Progenitor cell of endocrine pancreas (in vitro differentiated cells): ENCODE measurements at places on chromosomes 1 and 21.

DNA sequence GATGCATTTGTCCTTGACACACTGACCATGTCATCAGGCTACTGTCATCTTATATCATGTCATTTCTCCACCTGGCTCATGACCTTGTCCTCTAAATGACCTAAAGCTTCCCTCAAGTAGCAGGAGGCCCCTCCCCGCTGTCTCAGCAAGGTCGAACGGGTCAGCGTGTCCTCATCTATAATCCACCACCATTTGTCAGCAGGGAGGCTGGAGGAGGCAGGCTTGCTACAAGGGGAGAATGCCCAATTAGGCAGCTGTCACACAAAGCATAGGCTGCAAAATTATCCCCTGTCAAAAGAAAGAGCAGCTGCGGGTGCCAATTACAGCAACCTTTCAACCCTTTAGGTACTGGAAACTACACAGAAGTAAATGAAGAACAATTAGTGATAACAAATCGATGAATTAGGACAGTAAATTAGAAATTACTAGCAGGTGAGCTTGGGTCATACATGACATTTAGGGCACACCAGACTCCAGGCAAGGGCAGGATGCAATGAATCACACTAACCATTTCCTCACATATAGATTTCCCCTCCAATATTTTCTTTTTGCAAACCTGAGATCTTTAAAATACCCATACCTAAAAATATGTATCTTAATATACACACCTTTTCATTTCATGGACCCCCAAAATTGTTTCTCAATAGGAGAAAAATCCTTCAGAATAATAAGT is 61.2 kb downstream of the NRIP1 start:
- H3K27me3 ChIP-seq, result no peaks in the 10 kb centered on the region
- no peak for DNase-seq
- H3K4me1 ChIP-seq, result peaks cover 52% of the 10 kb centered on the region
- peaks cover 17% of the 10 kb centered on the region for H3K36me3 ChIP-seq

DNA sequence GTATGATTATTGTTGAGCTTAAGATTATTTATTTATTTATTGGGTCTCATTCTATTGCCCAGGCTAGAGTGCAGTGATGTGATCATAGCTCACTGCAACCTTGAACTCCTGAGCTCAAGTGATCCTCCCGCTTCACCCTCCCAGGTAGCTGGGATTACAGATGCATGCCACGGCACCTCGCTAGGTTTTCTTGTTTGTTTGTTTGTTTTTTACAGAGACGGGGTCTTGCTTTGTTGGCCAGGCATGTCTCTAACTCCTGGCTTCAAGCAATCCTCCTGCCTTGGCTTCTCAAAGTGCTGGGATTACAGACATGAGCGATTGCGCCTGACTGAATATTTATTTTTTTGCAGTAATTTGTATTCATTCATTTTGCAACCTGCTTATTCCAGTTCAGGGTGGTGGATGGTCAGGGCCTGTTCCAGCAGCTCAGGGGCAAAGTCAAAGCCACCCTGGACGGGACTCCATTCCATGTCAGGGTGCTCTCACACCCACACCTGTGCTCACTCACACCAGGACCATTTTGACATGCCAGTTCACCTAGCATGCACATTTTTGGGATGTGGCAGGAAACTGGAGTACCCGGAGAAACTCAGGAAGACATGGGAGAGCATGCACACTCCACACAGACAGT is 29.6 kb upstream of the RASAL2 start:
- H3K27ac ChIP-seq, result no peak overlapping the region
- no peaks in the 10 kb centered on the region for H3K27me3 ChIP-seq
- DNase-seq, result no peak
- H3K4me1 ChIP-seq, result peaks cover 18% of the 10 kb centered on the region
- no peaks in the 10 kb centered on the region for H3K36me3 ChIP-seq
- H3K4me3 ChIP-seq, result no peak overlapping the region

DNA sequence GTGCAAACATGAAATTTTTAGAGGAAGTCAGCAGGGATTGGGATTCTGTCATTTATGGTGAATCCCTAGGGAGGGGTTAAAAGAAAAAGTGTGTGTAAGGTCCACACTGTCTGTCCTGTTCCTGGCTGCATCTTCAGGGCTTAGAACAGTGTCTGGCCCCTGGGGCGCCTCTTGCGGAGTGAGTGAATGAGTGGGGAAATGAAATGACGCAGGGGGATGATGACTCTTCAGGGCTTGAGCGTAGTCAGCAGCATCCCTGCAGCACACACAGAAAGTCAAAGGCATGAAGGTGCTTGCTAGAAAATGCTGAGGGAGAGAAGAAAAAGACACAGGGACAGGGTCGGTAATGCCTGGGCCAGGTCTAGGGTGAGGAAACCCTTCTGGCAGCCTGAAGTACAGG is 57.8 kb downstream of the PGBD5 start:
- H3K27ac ChIP-seq, result no peak overlapping the region
- DNase-seq, result no peak
- peaks cover 4% of the 10 kb centered on the region for H3K4me1 ChIP-seq
- H3K36me3 ChIP-seq, result no peaks in the 10 kb centered on the region
- H3K4me3 ChIP-seq, result no peak overlapping the region

DNA sequence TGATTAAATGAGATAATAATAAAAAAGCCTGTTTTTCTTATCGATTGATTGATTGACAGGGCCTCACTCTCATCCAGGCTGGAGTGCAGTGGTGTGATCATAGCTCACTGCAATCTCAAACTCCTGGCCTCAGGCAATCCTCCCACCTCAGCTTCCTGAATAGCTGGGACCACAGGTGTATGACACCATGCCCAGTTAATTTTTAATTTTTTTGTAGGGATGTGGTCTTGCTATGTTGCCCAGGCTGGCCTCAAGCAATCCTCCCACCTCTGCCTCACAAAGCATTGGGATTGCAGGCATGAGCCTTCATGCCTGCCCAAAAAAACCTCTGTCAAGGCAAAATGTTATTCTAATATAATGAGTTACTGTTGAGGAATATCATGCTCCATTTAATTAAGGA is 346.4 kb upstream of the DAB1 start:
- no peak overlapping the region for H3K27ac ChIP-seq
- peaks cover 4% of the 10 kb centered on the region for H3K27me3 ChIP-seq
- no peak for DNase-seq
- H3K4me3 ChIP-seq, result no peak overlapping the region
- no peaks in the 10 kb centered on the region for H3K36me3 ChIP-seq
- H3K4me1 ChIP-seq, result no peaks in the 10 kb centered on the region

DNA sequence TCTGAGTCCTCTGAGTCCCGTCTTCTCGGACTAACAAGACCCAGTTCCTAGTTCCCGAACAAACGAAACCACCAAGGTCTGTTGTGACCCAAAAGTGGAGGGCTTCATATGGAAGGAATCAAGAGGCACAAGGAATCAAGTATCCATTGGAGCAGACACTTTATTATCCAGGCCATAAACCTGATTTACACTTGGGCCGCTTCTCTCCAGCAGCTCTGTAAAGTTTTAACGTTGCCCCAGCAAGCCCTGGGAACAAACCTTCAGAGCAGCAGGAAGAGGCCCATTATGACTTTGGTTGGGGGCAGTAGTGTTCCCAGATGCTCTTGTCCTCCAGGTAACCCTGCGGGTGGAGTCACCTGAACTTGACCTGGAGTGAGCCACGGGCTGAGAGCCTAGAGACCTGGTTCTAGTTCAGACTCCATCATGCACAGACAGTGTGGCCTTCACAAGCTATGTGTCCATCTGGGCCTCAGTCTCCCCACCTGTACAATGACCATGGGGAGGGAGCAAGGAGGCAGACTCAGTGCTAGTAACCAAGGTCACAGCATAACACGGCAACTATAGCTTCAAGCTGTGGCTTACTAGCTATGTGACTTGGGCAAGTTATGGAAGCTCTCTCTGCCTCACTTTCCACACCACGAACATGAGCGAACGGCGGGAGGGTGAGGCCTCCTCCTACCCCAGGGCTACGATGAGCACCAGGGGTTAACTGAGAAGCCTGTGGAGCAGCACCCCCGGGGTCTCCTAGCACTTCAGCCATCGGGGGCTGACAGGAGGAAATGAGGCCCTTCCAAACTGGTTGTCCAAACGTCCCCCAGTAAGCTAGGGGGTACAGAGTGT is 95.7 kb downstream of the GLIS1 start:
- no peak overlapping the region for H3K27ac ChIP-seq
- H3K4me3 ChIP-seq, result no peak overlapping the region
- no peaks in the 10 kb centered on the region for H3K4me1 ChIP-seq
- no peaks in the 10 kb centered on the region for H3K36me3 ChIP-seq
- H3K27me3 ChIP-seq, result peaks cover 5% of the 10 kb centered on the region

DNA sequence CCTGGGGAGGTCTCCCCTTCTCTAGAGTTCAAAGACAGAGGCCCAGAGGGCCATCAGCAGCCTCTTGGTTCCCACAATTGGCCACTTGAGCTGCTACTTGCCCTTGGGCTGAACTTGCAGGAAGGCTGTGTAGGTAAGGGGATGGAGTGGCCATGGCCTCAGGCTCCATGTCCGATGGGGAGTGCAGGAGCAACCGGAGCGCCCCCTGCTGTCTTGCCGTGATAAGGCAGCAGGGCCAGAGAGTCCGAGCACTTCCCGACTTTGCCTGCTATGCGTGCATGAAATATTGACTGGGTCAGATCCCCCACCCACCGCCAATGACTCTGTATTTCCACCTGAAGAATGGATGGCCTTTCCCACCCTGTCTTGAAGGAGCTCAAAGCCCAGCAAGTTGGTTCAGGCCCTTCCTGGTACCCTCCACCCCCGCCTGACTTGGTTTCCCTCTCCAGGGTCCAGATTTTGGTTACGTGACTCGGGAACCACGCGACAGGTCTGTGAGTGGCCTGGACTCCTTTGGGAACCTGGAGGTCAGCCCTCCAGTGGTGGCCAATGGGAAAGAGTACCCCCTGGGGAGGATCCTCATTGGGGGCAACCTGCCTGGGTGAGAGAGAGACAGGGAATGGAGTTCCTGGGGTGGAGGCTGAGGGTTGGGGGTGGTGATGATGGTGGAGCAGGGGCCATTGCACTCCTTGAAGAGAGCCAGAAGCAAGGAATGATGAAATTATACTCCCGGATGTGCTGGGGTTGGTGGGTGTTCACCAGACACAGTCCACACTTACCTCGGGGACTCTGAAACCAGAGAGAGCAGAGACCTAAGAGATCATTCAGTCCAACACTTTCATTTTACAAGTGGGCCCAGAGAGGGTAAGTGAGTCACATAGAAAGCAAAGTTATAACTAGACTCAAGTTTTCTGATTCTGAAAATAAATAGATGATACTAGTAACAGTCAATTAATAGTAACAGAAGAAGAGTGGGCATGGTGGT is 25.6 kb downstream of the PADI3 start:
- H3K4me3 ChIP-seq, result no peak overlapping the region
- peak; percentile 47 for DNase-seq
- H3K4me1 ChIP-seq, result peaks cover 9% of the 10 kb centered on the region
- H3K36me3 ChIP-seq, result no peaks in the 10 kb centered on the region

- peaks cover 4% of the 10 kb centered on the region for H3K27me3 ChIP-seq
- no peak overlapping the region for H3K27ac ChIP-seq
- H3K4me3 ChIP-seq, result no peak overlapping the region
- H3K4me1 ChIP-seq, result peaks cover 20% of the 10 kb centered on the region
- DNase-seq, result no peak
- H3K36me3 ChIP-seq, result no peaks in the 10 kb centered on the region
Measured at GRCh38 chr1:162388083-162388594, 6.6 kb downstream of the C1orf226 start.

GRCh38 chr1:51624855-51625254 is 8.0 kb downstream of the OSBPL9 start:
- no peak for DNase-seq
- no peaks in the 10 kb centered on the region for H3K27me3 ChIP-seq
- no peaks in the 10 kb centered on the region for H3K36me3 ChIP-seq
- no peak overlapping the region for H3K27ac ChIP-seq
- H3K4me3 ChIP-seq, result no peak overlapping the region
- H3K4me1 ChIP-seq, result peaks cover 15% of the 10 kb centered on the region

GRCh38 chr1:44423591-44424537 is 18.8 kb downstream of the RNF220 start:
- H3K4me1 ChIP-seq, result peaks cover 1% of the 10 kb centered on the region
- no peak for DNase-seq
- H3K27ac ChIP-seq, result no peak overlapping the region
- H3K27me3 ChIP-seq, result peaks cover 93% of the 10 kb centered on the region

GRCh38 chr1:12636098-12636950 is 7.6 kb upstream of the AADACL4 start:
- DNase-seq, result no peak
- peaks cover 4% of the 10 kb centered on the region for H3K36me3 ChIP-seq
- no peaks in the 10 kb centered on the region for H3K4me1 ChIP-seq

- no peaks in the 10 kb centered on the region for H3K36me3 ChIP-seq
- H3K4me3 ChIP-seq, result no peak overlapping the region
- H3K27ac ChIP-seq, result peak overlapping the region; percentile 4
- H3K27me3 ChIP-seq, result peaks cover 7% of the 10 kb centered on the region
Measured at GRCh38 chr1:2556678-2557481, 709 bp downstream of the TNFRSF14 start.

DNA sequence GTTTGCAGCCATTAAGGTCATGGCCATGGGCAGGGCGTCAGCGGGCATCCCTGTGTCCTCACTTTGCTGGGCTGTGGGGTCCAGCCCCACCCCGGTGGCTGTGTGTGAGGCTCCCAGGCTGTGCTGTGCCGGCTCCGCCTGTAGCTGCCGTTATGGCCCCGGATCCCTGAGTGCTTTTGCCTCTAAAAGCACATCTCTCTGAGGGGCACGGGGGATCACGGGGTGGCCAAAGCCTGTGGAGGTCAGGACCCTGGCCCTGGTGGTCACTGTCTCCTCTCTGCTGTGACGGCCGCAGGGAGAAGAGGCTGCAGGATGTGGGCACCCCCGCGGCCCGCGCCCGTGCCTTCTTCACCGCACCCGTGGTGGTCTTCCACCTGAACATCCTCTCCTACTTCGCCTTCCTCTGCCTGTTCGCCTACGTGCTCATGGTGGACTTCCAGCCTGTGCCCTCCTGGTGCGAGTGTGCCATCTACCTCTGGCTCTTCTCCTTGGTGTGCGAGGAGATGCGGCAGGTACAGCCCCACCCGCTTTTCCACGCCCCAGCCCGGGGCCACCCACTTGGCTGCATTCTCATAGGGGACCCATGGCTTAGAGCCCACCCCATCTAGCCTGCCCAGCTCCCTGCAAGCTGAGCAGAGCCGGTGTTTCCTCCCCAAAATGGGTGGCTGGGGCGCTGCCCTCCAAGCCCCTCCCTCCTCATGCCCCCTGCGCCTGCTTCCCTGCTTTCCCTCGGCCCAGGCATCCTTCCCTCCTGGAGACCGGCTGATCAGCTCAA is 48.2 kb downstream of the TRPM2 start:
- H3K36me3 ChIP-seq, result no peaks in the 10 kb centered on the region
- H3K4me3 ChIP-seq, result no peak overlapping the region
- no peak for DNase-seq

GRCh38 chr1:63904826-63905225 is 131.0 kb downstream of the ROR1 start:
- no peak overlapping the region for H3K27ac ChIP-seq
- H3K4me3 ChIP-seq, result no peak overlapping the region
- DNase-seq, result no peak
- H3K27me3 ChIP-seq, result no peaks in the 10 kb centered on the region
- no peaks in the 10 kb centered on the region for H3K36me3 ChIP-seq
- H3K4me1 ChIP-seq, result peaks cover 64% of the 10 kb centered on the region

GRCh38 chr1:206800411-206800810 is 28.1 kb upstream of the IL10 start:
- H3K27ac ChIP-seq, result no peak overlapping the region
- H3K4me1 ChIP-seq, result peaks cover 7% of the 10 kb centered on the region
- H3K4me3 ChIP-seq, result no peak overlapping the region
- peaks cover 19% of the 10 kb centered on the region for H3K27me3 ChIP-seq
- DNase-seq, result no peak

GRCh38 chr1:30194741-30195423 is 528.5 kb downstream of the MATN1 start:
- no peaks in the 10 kb centered on the region for H3K36me3 ChIP-seq
- peaks cover 23% of the 10 kb centered on the region for H3K27me3 ChIP-seq
- no peak overlapping the region for H3K4me3 ChIP-seq

GRCh38 chr1:227541796-227542152 is 21.6 kb upstream of the ZNF678 start:
- H3K27me3 ChIP-seq, result no peaks in the 10 kb centered on the region
- peaks cover 4% of the 10 kb centered on the region for H3K4me1 ChIP-seq
- no peak overlapping the region for H3K27ac ChIP-seq
- DNase-seq, result no peak
- H3K36me3 ChIP-seq, result peaks cover 8% of the 10 kb centered on the region
